GM04504 (cell line): ENCODE measurements at places on chromosomes 1 and 21.

GRCh38 chr1:180778782-180779398 lies 133.8 kb upstream of the KIAA1614 start:
- no peak for DNase-seq

DNA sequence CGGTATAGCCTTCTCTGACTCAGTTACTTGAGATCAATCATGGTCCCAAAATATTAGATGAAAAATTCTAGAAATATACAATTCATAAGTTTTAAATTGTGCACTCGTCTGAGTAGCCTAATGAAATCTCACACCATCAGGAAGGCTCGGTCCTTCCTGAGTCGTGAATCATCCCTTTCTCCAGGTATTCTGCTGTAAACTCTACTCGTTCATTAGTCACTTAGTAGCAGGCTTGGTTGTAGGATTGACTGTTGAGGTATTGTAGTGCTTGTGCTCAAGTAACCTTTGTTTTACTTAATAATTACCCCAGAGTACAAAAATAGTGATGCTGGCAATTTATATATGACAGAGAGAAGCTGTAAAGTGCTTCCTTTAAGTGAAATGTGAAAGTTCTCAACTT lies 238.7 kb downstream of the OLFM3 start:
- DNase-seq, result no peak

DNA sequence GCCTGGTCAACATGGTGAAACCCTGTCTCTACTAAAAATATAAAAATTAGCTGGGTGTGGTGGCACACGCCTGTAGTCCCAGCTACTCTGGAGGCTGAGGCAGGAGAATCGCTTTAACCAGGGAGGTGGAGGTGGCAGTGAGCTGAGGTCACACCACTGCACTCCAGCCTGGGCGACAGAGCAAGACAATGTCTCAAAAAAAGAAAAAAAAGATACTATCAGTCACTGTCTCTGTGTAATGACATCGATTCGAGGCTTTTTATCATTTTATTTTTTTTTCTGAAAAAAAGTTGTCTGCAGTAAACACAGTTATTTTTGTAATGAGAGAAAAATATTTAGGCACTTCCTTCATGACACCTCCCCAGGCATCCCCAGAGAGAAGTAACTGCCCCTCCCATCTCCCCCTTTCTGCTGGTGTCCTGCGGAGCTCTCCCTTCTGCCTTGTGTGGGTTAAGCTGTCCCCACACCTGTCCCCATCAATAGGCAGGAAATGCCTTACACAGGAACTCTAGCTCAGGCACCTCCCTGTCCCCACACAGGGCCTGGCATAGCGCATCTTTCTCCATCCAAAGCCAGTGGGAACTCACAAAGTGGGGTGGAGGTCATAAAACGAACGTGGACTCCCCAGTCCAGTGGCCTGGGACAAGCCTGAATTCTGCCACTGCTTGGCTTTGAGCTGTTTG lies 132.0 kb downstream of the SYF2 start:
- DNase-seq, result no peak

- no peak for DNase-seq
Observed at GRCh38 chr1:4975856-4976255, 321.4 kb downstream of the AJAP1 start.

DNA sequence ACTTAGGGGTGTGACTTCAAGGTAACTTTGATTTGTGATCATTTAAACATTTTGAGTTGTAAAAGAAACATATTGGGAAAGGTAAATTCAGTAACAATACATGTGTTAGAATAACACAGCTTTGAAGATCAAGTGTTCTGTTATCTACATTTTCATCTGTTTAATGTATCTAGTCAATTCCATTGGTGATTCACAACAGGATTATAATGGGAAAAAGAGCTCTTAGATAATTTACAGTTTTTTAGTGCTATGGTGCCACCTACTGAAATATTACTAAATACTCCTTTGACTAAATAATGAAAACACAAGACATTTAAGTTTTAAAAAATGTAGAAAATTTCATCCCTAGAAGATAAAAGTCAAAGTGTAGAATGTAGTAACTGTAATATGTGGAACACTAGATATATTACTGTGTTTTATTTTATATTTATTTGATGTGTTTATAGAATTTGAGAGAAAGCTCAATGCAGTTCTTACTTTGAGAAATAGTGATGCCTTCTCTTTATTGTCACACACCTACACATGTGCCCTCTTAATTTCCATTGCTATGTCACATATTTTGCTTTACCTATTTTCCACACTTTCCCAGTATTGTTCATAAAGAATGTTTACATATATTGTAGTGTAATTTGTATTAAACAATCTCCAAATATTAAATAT lies 47.4 kb downstream of the PTPRC start:
- DNase-seq, result peak; percentile 33

- peak; percentile 89 for DNase-seq
Observed at GRCh38 chr1:240831191-240831631, 219.3 kb upstream of the GREM2 start.

GRCh38 chr1:65292861-65293593 lies 16.3 kb upstream of the DNAJC6 start:
- no peak for DNase-seq

DNA sequence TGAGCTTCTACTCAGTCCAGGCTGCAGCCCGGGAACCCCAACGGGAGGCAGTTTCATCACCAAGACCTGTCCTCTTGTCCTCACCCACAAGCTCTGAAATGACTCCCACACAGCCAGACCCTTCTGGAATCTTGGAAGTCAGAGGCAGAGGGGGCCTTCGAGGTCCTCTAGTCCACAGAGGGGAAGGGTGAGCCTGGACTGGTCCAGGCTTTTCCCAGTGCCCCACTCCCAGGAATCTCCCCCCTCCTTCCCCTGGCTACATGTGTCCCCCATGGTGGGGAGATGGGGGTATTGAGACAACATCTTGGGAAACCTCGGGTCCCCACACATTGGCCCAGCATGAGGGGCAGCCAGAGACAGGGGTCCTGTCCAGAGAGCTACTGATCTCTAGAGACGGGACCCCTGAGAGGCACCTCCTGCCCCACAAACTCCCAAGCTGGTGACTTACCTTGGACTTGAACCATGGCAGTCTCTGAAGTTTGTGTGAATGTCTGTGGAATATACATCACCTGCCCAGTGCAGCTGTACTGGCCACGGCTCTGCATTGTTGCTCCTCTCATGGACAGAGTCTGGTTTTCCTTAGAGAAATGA lies 19.4 kb upstream of the SLAMF9 start:
- no peak for DNase-seq

DNA sequence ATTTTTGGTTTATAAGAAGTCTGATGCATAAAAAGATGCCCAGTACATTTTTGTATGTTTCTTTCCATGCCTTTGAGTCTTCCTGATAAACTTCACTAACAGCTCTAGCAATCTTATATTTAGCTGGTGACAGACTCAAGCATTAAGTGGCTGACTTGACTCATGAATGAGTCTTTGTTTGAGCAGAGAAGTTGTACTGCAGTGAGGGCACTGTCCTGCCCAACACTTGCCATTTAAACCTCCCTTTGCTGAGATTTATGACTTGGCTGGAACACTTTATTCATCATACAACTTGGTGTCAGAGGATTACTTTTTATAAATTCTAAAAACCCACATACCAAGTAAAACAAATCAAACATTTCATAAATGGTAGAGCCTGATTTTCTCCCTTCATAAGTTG lies 14.6 kb upstream of the CAMSAP2 start:
- DNase-seq, result no peak
